ENCODE measurements at places on chromosomes 5 and 9. TPM values are rescaled to one million over a fixed set of nuclear protein-coding genes. Genes with fewer than 3 reads are reported as not detected.

- DNase-seq = peak; percentile 11
Measured at GRCh38 chr5:58462623-58463230, 2.8 kb upstream of the PLK2 start.

DNA sequence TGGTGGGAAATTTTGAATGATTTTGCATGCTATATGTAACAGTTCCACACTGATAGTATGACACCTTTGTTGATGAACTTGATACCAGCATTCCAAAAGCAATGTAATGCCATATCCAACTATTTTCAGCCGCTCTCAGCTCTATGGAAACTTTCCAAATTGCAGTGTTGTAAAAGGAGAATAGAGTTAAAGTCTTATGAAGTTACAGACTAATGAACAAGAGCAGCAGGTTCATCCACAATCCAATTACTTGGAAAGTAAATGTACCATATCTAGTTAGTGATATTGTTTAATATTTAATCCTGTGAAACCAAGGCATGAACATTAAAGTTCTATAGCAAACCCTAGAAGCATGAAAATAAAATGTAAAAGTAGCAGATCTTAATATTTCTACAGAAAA lies 418.2 kb downstream of the TUSC1 start:
- no peak for DNase-seq

GRCh38 chr9:121067640-121068039 lies 7.1 kb upstream of the CNTRL start:
- DNase-seq = no peak

DNA sequence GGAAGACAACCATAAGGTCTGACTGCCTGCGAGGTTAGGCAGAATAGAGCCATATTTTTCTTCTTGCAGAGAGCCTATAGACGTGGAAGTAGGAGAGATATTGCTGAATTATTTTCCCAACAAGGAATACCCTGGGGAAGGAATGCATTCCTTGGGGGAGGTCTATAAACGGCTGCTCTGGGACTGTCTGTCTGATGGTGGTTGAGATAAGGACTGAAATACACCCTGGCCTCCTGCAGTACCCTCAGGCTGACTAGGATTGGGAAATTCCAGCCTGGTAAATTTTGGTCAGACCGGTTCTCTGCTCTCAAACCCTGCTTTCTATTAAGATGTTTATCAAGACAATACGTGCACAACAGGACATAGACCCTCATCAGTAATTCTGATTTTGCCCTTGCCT lies 617.5 kb upstream of the GRIN3A start:
- no peak for DNase-seq

- DNase-seq = no peak
Measured at GRCh38 chr9:129382281-129383018, 204.4 kb upstream of the IER5L start.

Gene FOXD4L6
- total RNA-seq = not detected

DNA sequence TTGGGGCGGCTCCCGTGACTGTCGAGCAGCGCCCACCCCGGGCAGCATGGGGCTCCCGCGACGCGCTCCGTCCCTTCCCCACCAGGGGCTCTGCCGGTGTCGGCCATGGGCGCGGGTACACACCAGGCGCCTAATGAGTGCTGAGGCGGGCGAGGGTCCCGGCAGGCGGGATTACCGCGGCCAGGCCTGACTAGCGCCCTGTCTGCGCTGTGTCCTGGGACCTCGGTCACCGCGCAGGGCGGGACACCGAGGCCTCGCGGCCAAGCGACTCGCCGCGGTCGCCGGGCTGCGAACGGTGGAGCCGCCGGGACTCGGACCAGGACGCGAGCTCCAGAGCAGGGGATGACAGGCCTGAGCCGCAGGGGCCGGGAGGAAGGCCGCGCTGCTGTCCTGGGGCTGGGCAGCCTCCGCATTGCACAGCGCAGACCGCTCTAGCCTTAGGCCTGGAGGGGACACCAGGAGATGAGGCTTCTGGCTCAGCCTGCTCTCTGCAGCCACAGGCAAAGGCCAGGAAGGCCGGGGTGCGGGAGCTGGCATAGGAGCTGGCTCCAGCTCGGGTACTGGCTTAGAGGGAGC lies 14.1 kb downstream of the LCN10 start:
- DNase-seq = no peak

Gene SLC9A3
- 2.4 TPM for total RNA-seq

Gene NUP188
- total RNA-seq = 130 TPM

Gene MZB1
- total RNA-seq = 10.4 TPM

DNA sequence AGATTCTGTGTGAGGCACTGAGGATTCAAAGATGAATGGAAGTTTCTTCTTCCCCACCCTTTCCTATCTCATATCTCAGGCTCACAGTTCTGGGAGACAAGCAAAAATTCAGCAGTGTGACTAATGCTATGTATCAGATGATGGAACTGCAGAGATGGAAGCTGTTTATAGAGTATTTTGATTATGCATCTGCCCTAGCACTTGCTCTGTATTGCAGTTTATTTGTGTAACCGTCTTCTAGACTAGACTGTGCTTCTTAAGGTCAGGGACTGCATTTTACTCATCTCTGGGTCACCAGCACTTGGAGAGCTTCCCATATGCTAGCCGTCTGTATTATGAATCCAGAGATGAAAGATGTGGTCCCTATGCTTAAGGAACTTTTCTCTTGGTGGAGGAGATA lies 12.6 kb downstream of the CAVIN4 start:
- no peak for DNase-seq

DNA sequence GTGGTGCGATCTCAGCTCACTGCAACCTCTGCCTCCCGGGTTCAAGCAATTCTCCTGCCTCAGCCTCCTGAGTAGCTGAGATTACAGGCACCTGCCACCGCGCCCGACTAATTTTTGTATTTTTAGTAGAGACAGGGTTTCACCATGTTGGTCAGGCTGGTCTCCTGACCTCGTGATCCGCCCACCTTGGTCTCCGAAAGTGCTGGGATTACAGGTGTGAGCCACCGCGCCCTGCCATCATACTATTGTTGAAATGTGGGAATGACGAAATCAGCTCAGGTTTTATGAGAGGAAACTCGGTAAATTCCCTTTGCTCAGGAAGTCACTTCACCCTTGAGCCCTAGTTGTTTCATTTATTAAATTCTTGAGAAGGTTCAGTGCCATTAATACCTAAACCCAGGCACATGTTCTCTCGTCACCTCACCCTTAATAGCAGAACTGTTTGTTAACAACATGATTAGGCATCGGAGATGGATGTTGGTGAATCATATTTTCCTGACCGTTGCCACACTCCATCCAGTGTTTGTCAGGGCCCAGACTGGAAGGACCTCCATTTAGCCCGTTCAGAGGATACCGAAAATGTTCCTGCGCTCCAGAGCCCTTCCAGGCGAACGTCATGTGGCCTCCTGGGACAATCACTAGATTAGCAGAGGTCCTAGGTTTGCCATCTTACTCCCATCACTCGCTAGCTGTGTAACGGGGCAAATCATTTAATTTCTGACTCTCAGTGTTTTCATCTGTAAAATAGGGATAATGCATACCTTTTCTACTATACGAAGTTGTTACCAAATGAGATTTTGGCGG lies 20.0 kb upstream of the CREBRF start:
- peak; percentile 18 for DNase-seq

Gene INSL6
- total RNA-seq = not detected

Gene TSSK1B
- total RNA-seq = not detected

DNA sequence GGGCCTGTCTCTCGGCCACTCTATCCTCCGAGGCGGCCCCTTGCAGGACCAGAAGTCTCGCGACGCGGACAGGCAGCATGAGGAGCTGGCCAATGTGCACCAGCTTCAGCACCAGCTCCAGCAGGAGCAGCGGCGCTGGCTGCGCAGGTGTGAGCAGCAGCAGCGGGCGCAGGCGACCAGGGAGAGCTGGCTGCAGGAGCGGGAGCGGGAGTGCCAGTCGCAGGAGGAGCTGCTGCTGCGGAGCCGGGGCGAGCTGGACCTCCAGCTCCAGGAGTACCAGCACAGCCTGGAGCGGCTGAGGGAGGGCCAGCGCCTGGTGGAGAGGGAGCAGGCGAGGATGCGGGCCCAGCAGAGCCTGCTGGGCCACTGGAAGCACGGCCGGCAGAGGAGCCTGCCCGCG lies 283.5 kb downstream of the ARHGEF28 start:
- DNase-seq = no peak

Gene GPRIN1
- 1.7 TPM for total RNA-seq

GRCh38 chr5:176798086-176798876 lies 12.1 kb upstream of the UNC5A start:
- no peak for DNase-seq

GRCh38 chr9:37410969-37411785 lies 11.3 kb upstream of the GRHPR start:
- no peak for DNase-seq

Gene TMEM174
- not detected for total RNA-seq

DNA sequence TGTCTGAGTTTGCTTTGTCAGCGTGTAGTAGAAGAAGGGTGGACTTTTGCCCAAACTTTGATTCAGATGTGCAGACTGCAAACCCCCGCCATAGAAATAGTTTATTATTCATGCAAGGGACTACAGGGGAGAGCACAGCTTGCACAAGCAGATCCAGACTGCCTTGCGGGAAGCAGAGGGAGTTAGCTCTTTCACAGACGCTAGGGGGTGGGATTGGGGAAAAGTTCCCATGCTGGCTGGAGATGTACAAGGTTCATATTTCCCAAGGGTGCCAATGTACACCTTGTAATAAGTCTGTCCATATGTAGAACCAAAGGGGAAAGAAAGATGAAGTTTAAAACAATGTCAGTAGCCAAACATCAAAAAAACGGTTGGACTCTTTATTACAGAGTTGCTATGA lies 749.7 kb upstream of the COX7C start:
- no peak for DNase-seq

GRCh38 chr5:40515476-40515875 lies 164.2 kb upstream of the PTGER4 start:
- DNase-seq = no peak

Gene TAF1L
- total RNA-seq = 0.04 TPM
